Eye (tissue), 1 donor: ENCODE measurements at places on chromosomes 12 and 14.

GRCh38 chr12:116863275-116863767, 17.9 kb downstream of the HRK start:
- no peak for DNase-seq

GRCh38 chr14:74960736-74961135, 5.3 kb upstream of the PGF start:
- no peak for DNase-seq

GRCh38 chr12:83365317-83365716, 678.6 kb downstream of the TMTC2 start:
- no peak for DNase-seq

GRCh38 chr12:32140877-32141276, 34.2 kb downstream of the BICD1 start:
- no peak for DNase-seq

GRCh38 chr14:90603841-90604240, 207.0 kb downstream of the CALM1 start:
- DNase-seq: no peak

GRCh38 chr14:97994020-97994531, 1196.9 kb downstream of the VRK1 start:
- DNase-seq: no peak

DNA sequence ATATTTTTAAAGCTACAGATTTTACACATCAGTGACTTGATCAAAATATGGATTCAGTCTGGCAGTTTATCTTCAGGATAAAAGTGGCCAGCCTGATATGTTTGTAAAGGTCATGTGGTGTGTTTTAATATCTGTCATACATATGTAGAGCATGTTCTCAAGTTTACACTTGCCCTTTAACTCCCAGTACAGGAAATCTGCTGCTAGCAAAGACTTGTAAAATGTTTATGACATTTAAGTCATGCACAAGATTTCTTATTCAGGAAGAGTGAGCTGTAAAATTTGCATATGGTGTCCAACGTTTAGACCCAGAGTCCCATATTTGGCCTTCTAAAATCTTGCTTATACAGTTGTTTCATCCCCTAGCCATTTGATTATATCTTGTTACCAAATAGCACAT, 197.5 kb upstream of the FLRT2 start:
- DNase-seq: no peak

GRCh38 chr14:32408018-32408417, 78.9 kb downstream of the AKAP6 start:
- no peak for DNase-seq

DNA sequence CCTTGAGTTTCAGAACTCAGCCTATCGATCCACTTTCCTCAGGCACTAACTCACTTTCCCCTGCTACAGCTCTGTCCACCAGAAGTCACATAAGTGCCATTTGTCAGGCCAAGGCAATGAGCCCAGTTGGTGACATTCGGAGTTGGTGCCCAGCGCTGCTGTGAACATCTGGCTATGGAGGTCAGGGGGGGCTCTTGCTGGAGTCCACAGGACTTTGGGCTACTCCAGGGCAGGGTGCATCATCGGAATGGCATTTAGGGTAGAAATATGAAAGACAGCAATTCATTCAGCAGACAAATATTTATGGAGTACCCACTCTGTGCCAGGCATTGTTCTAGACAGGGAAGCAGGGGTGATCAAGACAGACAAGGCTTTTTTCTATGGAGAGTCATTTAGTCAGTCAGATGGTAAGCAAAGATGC, 1.5 kb upstream of the PPP1CC start:
- no peak for DNase-seq
